ENCODE measurements at places on chromosomes 6 and 20. TPM values are rescaled to one million over a fixed set of nuclear protein-coding genes. Genes with fewer than 3 reads are reported as not detected.

Gene UBD
- 0.30 TPM for polyA plus RNA-seq

Gene SCRT2
- polyA plus RNA-seq = not detected

Gene RGS19
- 5.7 TPM for polyA plus RNA-seq

Gene TMX4
- 9.3 TPM for polyA plus RNA-seq

Gene BPIFB4
- polyA plus RNA-seq = not detected

Gene HRH3
- polyA plus RNA-seq = not detected

Gene NKAIN2
- polyA plus RNA-seq = 0.69 TPM

Gene HSPA12B
- polyA plus RNA-seq = 7.5 TPM

Gene RIN2
- polyA plus RNA-seq = 5.5 TPM

Gene CDKN1A
- 273 TPM for polyA plus RNA-seq

Gene FOXS1
- 0.87 TPM for polyA plus RNA-seq

Gene OVOL2
- polyA plus RNA-seq = not detected

Gene MYT1
- polyA plus RNA-seq = not detected

Gene C6orf163
- polyA plus RNA-seq = 0.36 TPM

Gene NDRG3
- polyA plus RNA-seq = 11.8 TPM

Gene UFL1
- polyA plus RNA-seq = 7.9 TPM

Gene EMILIN3
- polyA plus RNA-seq = 0.70 TPM

Gene C20orf204
- polyA plus RNA-seq = 0.64 TPM

Gene C6orf141
- polyA plus RNA-seq = 0.75 TPM

Gene LRRC1
- 0.44 TPM for polyA plus RNA-seq

Gene CASS4
- 0.14 TPM for polyA plus RNA-seq

Gene PPP1R10
- polyA plus RNA-seq = 10.1 TPM

Gene PTK6
- polyA plus RNA-seq = 0.04 TPM

Gene FHL5
- polyA plus RNA-seq = 3.9 TPM

Gene AKAP7
- 1.3 TPM for polyA plus RNA-seq

Gene MRPL14
- polyA plus RNA-seq = 197 TPM

Gene GTSF1L
- not detected for polyA plus RNA-seq

Gene APCDD1L
- 0.07 TPM for polyA plus RNA-seq

Gene ADGRB3
- 0.10 TPM for polyA plus RNA-seq

Gene TRAPPC3L
- 0.06 TPM for polyA plus RNA-seq

Gene BCL2L1
- polyA plus RNA-seq = 42.3 TPM

Gene LTA
- polyA plus RNA-seq = not detected

Gene FLRT3
- 1.0 TPM for polyA plus RNA-seq

Gene GOPC
- 16.0 TPM for polyA plus RNA-seq

Gene OTOR
- polyA plus RNA-seq = not detected

Gene C20orf144
- 0.05 TPM for polyA plus RNA-seq

Gene AP5S1
- 12.9 TPM for polyA plus RNA-seq

Gene ADGRG6
- 0.32 TPM for polyA plus RNA-seq

Gene SRXN1
- 172 TPM for polyA plus RNA-seq

Gene OR2J3
- polyA plus RNA-seq = not detected

Gene EFCAB8
- 0.04 TPM for polyA plus RNA-seq

Gene EYA4
- polyA plus RNA-seq = 22.2 TPM

Gene LY6G6C
- not detected for polyA plus RNA-seq

Gene TRIM40
- polyA plus RNA-seq = not detected

Gene PSORS1C2
- polyA plus RNA-seq = not detected

Gene TCP11
- polyA plus RNA-seq = 0.08 TPM

Gene TBXT
- not detected for polyA plus RNA-seq
